HT1080 (cell line): ENCODE measurements at places on chromosomes 3 and 15. TPM values are rescaled to one million over a fixed set of nuclear protein-coding genes. Genes with fewer than 3 reads are reported as not detected.

The ELL3 gene
- 2.2 and 3.0 TPM in 2 replicates for total RNA-seq

The SLC24A5 gene
- total RNA-seq = not detected in 2 replicates

The PRR23B gene
- total RNA-seq = not detected in 2 replicates

The C3orf20 gene
- total RNA-seq = 0.05 TPM in 1 of 2 replicates, not detected in the other

The VIPR1 gene
- not detected in 2 replicates for total RNA-seq

The FGD5 gene
- total RNA-seq = not detected in 2 replicates

The THPO gene
- not detected in 2 replicates for total RNA-seq

The C3orf22 gene
- total RNA-seq = not detected in 2 replicates

The CNBP gene
- 649 and 701 TPM in 2 replicates for total RNA-seq

The ARL6IP5 gene
- 30.1 and 43.5 TPM in 2 replicates for total RNA-seq

The TGM4 gene
- total RNA-seq = 0.03 TPM in 1 of 2 replicates, not detected in the other

The NUP210 gene
- total RNA-seq = 0.23 and 0.39 TPM in 2 replicates

The CPN2 gene
- total RNA-seq = not detected in 2 replicates

The CASR gene
- not detected in 2 replicates for total RNA-seq

The CLRN1 gene
- not detected in 2 replicates for total RNA-seq

The SNURF gene
- 5.8 and 6.7 TPM in 2 replicates for total RNA-seq

The XYLB gene
- total RNA-seq = 11.0 and 11.6 TPM in 2 replicates

The CLDN16 gene
- total RNA-seq = not detected in 2 replicates

The SIDT1 gene
- 0.02 and 0.07 TPM in 2 replicates for total RNA-seq

The RARB gene
- 0.40 TPM in 2 replicates for total RNA-seq

The TMEM40 gene
- not detected in 2 replicates for total RNA-seq

The SERINC4 gene
- total RNA-seq = 0.13 and 0.18 TPM in 2 replicates

The GSK3B gene
- 56.2 and 65.8 TPM in 2 replicates for total RNA-seq

The STRC gene
- total RNA-seq = not detected in 2 replicates

The MESP2 gene
- not detected in 2 replicates for total RNA-seq

The LRRC31 gene
- not detected in 2 replicates for total RNA-seq

The PRSS50 gene
- not detected in 2 replicates for total RNA-seq

The UTS2B gene
- 0.16 and 0.73 TPM in 2 replicates for total RNA-seq

The TLR9 gene
- not detected in 2 replicates for total RNA-seq

The ACTRT3 gene
- not detected in 2 replicates for total RNA-seq

The ISL2 gene
- 0.57 and 2.2 TPM in 2 replicates for total RNA-seq

The C3orf85 gene
- not detected in 2 replicates for total RNA-seq

The ERC2 gene
- total RNA-seq = 0.37 and 0.59 TPM in 2 replicates

The DUOX2 gene
- total RNA-seq = under 0.01 and 0.03 TPM in 2 replicates

The DNAJB8 gene
- not detected in 2 replicates for total RNA-seq

The SQOR gene
- total RNA-seq = 16.4 and 22.9 TPM in 2 replicates

The SLC30A4 gene
- total RNA-seq = 0.80 and 1.4 TPM in 2 replicates

The MUC20 gene
- not detected in 2 replicates for total RNA-seq

The SENP5 gene
- total RNA-seq = 57.3 and 60.2 TPM in 2 replicates

The LRRC58 gene
- total RNA-seq = 50.5 and 56.3 TPM in 2 replicates

The TEX55 gene
- not detected in 2 replicates for total RNA-seq

The SCAANT1 gene
- total RNA-seq = not detected in 2 replicates

The PIERCE2 gene
- total RNA-seq = 0.27 and 1.00 TPM in 2 replicates

The MUC4 gene
- total RNA-seq = 0.07 and 0.26 TPM in 2 replicates

The SYNPR gene
- not detected in 2 replicates for total RNA-seq

The C3orf62 gene
- total RNA-seq = 1.7 and 2.3 TPM in 2 replicates

The IL17RE gene
- total RNA-seq = 0.66 TPM in 1 of 2 replicates, not detected in the other

The TTLL13 gene
- not detected in 2 replicates for total RNA-seq
